ENCODE measurements at places on chromosomes 5 and 9.

DNA sequence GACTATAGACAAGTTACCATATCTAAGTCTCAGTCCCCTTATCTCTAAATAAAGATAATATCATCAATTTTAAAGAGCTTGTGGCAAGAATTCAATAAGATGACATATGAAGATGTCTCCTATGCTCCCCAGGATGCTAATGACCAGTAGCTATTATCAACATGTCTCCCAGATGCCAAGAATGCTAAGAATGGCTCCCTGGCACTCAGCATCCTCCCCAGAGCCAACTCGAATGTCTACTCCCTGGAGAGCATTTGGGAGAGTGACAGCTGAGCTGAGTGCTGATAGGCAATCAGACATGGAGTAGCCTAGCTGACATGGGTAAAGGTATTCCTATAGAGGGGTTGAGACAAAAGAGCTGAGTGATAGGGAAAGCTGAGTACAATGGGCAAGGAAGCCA is 15.9 kb downstream of the P4HA2 start:
- DNase-seq = no peak

- no peak for DNase-seq
Measured at GRCh38 chr5:80194468-80194867, 61.4 kb downstream of the SERINC5 start.

- DNase-seq = no peak
Measured at GRCh38 chr9:12785260-12785770, 10.5 kb downstream of the LURAP1L start.

DNA sequence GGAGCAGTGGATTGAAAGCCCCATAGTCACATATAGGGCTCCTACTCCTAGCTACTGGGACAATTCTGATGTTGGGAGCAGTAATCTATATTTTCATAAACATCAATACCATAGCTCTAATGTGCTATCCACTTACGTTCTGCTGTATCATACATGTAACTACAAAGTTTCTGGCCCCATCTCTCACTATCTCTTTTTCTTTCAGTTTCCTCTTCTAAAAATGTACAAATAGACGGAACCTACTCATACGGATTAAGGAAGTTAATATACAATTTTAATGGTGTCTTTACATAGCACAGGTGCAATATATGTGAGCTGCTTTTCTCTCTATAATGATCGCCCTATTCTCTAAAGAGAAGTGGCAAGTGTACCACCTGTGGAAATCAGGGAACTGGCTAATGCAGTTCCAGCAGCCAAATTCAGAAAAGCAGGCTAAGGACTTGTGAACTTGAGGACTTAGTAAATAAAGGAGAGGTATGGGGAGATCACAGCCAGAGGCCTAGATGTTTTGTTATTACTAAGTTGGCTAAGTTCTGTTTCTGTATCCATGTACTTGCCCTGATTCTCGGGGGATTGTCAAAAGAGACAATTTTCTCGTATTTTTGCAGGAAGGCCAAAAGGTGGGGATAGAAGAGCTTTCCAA is 1021.9 kb downstream of the CDH12 start:
- DNase-seq = no peak

GRCh38 chr9:133133681-133134387 is 12.8 kb upstream of the RALGDS start:
- DNase-seq = peak; percentile 94

GRCh38 chr9:86340356-86341006 is 13.7 kb downstream of the TUT7 start:
- DNase-seq = no peak

- DNase-seq = no peak
Measured at GRCh38 chr9:134734270-134734669, 92.7 kb downstream of the COL5A1 start.

DNA sequence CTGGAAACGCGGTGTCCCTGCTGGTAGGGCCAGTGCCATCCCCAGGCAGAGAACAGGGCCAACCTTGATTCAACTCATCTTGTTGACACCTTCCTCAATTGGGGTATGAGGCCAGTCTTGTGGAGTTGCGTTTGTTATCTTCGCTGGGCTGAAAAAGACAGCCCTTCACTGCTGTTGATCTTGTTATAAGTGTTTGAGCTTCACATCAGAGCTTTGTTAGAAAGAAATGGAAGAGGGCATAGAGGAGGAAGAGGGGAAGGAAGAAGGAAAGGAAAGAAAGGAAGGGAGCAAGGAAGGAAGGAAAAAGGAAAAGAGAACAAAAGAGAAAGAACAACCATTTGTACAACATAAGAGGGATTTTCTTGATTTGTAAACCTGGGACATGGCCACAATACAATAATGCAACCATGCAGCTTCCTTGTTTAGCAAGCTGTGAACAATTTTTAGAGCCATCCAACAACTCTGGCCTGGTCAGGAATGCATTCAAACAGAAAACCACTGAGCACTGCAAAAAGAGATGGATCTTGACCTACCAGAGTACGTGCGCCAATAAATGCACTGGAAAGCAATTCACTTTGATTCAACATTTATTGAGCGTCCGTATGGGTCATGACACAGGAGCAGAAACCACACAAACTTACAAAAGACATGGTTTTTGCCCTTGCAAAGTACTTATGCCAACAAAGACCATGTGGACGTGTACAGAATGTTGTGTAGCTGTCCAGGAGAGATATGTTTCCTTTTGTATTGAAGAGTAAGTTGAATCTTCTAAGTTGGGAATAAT is 152.9 kb downstream of the TLE1 start:
- no peak for DNase-seq

DNA sequence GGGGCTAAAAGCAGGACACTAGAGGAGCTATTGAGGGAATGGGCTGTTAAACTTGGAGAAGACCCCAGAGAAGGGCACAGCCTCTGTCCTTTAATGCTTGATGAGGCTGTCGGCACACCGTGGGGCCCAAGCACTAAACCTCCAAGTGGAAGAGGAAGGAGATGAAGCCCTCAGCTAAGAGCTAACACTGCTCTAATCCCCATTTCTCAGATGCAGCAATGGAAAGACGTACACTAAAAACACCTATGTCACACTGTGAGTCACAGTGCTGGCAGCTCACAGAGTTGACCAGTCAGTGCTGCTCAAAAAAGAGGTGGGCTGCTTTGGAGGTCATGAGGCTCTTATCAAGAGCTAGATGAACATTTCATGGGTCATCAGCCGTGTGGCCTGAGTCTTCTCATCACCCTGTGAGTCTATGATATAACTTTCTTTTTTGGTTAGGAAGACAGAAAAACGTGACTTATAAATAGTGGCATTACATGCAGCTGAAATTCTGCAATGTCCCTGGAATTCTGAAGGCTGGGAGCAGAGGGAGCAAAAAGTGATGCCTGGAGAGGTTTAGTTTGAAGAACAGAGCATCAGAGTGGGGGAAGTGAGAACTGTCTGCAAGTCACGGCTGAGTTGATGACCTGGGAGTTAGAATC is 21.5 kb downstream of the TNFSF8 start:
- no peak for DNase-seq

GRCh38 chr9:36029202-36029601 is 7.5 kb upstream of the RECK start:
- DNase-seq = no peak

- DNase-seq = no peak
Measured at GRCh38 chr9:98075332-98075805, 18.8 kb downstream of the NANS start.

DNA sequence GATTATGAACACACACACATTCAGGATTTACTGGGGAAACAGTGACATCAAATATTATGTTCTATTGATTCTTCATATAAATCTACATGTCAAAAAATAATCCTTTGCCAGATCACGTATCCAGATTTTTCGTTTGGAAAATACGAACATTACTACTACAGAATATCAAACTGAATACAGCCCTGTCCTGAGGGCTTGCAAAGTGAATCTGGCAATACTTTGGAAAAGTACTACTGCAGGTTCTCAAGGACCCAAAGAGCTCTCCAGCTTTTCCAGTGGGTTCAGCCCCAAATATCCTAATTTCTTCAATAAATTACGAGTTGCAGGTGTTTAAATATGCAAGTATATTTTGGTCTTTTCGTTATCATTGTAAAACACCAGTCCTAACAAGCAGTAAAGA is 411 bp upstream of the NDUFS4 start:
- no peak for DNase-seq

DNA sequence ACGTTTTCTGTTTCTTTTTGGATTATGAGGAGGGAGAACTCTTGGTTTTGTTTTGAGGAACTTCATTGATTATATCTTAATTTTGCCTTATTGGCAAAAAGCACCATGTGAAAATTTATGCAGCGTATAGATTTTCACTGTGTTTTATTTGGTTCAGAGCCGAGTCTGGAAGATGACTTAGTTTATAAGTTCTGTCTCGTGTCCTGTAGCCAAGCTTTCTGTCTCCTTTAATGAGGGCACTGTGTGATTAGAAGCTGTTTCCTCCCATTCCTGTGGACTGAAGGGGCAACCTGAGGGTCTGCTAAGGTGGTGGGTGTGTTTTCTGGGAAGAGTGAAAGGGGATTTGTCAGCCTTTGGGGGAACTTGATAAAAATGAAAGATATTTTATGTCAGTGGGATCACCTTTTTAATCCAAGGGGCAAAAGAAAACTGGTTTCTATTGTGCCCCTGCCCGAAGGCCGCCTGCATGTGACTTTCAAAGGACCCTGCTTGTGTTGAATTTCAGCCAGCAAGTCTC is 262.1 kb downstream of the FANCC start:
- DNase-seq = no peak

DNA sequence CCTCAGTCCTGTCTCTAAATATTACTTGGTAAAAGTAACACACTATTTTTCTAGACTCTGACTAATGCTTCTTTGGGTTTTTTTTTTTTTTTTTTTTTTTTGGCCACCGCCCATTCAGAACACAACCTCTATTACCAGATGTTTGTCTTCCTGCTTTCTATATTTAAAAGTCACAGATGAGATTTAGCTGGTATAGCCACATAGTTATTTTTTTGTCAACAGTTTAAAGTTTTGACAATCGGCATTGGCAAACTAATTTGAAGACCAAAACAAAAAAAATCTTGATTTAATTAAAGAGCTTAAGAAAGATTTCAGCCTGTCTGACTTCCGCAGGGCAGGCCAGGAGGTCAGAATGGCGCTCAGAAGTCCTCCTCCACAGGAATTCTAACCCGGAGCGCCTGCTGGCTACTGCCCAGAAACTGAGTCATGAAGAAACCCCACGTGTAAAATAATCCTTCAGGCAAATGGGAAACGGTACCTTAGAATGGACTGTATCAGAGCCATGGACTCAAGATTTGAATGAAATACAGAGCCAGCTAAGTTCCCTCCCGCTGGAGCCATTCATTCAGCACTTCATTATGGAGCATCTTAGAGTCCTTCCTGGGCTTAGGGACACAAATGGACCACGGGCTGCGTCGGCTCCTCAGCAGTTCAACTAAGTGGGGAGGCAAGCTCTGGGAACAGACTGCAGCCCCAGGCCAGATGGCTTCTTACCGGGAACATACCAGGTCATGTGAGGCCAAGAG is 55.6 kb downstream of the PTPDC1 start:
- DNase-seq = no peak

DNA sequence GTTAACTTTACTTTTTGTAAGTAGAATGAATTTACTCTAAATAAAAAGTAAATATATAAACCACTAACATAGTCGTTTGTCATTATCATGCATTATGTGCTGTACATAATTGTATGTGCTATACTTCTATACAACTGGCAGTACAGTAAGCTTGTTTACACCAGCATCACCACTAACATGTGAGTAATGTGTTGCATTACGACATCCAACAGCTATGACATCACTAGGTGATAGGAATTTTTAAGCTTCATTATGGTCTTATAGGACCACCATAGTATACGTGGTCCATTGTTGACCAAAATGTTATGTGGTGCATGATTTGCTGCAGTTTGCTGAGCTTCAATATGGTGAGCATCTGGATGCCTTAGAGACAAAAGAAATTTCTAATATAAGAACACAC is 819.1 kb upstream of the GRAMD2B start:
- DNase-seq = no peak

DNA sequence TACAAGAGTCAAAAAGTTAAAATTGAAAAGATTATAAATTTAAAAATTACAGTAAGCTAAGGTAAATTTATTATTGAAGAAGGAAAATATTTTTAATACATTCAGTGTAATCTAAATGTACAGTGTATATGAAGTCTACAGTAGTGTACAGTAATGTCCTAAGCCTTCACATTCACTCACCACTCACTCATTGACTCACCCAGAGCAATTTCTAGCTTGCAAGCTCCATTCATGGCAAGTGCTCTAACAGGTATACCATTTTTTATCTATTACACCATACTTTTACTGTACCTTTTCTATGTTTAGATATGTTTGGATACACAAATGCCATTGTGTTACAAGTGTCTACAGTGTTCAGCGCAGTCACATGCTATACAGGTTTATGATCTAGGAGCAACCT is 389.7 kb downstream of the RASEF start:
- DNase-seq = no peak

DNA sequence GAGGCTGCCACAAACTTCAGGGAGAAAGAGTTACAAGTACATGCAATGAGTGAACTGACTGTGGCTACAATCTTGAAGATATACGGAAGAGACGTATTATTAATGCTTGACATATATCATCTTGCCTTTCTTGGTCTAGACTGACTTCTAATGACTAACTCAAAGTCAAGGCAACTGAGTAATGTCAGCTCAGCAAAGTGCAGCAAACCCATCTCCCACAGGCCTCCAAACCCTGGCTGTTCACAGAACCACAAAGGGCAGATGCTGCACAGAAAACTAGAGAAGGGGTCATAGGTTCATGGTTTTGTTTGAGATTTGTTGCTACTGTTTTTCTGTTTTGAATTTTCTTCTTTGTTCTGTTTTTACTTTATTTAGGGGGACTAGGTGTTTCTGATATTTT is 21.0 kb downstream of the IL7R start:
- DNase-seq = no peak

DNA sequence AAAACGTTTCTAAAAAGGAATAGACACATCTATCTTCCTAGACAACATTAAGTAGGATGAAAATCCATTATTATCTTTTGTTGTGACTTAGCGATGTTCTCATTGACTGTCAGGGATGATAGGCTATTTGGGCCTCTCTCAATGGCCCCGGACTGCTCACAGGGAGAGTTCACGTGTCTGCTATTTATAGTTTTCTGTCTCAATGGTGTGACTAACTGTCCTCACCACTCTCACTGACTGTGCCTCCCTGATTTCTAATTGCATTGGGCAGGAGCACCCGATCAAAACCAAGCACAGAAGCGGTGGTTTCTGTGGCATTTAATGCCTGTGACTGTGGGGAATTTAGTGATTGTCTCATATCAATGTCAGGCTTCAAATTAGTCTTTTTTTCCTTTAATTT is 286.7 kb upstream of the KLF9 start:
- no peak for DNase-seq

GRCh38 chr5:40442346-40442745 is 237.4 kb upstream of the PTGER4 start:
- DNase-seq = no peak

DNA sequence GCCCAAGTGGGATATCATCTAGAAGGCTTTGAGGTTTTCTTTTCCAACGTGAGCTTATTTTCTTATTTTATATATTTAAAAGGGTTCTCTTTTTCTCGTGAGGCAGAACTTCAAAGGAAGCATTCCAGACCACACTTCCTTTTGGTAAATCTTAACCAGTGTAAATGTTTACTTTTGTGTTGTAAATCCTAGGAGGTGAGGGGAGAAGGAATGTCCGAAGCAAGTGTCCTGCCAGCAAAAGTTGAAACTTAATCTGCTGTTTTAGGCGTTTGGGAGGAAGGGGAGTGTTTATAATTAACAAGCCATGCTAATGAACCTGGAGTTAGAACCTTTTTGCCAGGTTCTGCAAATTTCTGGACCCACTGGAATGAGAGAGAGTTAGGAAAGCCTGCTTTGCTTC is 37.9 kb downstream of the WWC1 start:
- DNase-seq = no peak

All from immature natural killer cell (primary cell).